Left lung (tissue), 14 donors: ENCODE measurements at places on chromosomes 4 and X. TPM values are rescaled to one million over a fixed set of nuclear protein-coding genes. Genes with fewer than 3 reads are reported as not detected.
A peak's percentile ranks its signal among the peaks of the same experiment; 100 is the strongest.

- peak; percentile 84 for DNase-seq
These were observed at the start of gene SETD7 for GRCh38 chr4:139556071-139556723. Gene SETD7, minus strand, starts transcription at chr4:139556219. Its CDS starts 82 bp downstream, at chr4:139556137.

DNA sequence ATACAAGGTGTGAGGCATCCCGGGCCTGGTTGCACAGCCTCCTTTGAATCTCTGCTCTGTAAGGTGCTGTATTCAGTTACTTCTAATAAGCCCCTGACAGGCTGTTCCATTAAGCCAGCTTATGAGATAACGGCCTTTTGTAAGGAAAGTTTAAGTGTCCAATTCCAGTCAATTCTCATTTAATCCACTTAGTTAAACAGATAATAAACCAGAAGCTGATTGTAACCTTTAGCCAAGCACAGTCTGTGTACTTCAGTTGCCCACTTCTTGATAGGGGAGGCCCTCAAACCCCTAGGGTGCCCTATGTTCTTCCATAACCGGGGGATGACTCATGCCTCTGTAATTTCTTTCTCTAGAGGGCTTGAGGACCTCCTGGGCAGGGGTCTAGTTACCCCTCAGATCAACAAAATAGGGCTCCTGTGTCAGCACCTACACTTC is 63.4 kb downstream of the RASL11B start:
- no peak for DNase-seq

DNA sequence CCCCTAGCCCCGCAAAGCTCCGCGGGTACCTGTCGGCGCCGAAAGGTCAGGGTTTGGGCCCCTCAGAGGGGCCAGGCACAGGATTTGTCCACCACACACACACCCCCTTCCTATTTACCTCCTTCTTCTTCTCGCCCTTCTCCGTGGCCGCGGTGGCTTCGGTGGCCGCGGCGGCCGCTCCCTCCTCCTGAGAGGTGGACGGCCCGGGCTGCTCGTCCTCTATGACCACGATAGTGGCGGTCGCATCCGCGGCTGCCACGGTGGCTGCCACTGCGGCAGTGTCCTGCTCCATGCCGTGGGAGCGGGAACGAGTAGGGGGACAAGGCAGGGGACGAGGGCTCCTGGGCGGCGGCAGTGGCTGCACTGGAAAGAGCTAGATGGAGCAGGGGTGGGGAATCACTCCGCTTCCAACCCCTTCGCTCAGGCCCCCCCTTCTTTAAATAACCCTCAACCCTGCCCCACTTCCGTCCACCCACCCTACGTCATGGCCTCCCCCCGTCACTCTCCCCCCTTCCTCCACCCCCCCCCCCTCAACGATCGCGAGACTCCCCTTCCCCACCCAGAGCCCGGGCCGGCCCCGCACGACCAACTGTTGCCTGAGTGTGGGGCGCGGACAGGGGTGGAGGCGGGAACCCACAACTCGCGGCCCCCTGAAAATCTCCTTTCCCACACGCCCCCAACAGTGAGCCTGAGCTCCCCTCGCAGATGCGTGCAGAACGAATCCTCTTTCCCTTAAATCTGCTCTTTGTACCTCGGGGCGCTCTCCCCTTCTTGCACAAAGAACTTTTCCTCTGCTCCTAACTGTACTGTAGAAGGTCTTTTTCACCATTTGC is at the start of gene SMARCA1:
Gene SMARCA1 (minus strand): TSS at position 412 of the 833 bp plus-strand sequence. CDS start 120 bp downstream, at position 292.
- DNase-seq = peak; percentile 67

GRCh38 chrX:32749070-32749469 is 462.3 kb downstream of the DMD start:
- no peak for DNase-seq

- DNase-seq = no peak
These were observed 50.0 kb downstream of the SLC7A11 start for GRCh38 chr4:138192113-138192512.

DNA sequence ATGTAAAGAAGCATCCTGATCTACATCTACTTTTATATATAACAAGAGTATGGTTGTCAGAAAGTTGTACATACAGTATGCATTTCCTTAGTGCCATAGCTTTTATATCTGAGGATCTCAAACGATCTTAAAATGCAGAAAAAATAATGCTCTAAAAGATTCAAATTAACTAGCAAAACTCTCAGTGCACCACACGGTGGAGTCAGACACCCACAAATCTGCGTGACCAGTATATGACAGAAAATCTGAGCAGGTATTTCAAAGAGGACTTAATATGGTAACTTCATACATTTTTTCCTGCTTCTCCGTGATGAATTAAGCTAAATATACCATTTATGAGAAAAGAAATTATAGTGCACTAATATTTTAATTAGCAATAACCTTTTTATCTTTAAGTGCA is 803.0 kb downstream of the DMD start:
- no peak for DNase-seq

DNA sequence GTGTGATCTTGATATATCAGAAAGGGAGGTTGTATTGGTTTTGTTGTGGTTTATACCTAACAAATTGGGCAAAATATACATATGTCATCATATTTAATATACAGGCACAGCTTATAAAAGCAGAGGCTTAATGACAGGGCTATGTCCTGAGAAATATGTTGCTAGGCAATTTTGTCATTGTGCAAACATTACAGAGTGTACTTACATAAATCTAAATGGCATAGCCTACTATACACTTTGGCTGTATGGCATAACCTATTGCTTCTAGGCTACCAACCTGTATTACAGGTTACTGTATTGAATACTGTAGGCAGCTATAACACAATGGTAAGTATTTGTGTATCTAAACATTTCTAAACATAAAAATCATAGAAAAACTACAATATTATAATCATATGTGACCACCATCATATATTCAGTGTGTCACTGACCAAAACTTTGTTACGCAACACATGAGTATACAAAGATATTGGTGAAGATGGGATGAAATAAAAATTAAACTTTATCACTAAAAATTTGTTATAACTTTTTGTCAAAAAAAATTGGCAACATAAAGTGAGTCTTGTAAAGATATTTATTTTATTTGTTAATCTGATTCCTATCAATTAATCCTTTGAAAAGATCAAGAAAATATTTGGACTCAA is 414.0 kb upstream of the HS3ST1 start:
- DNase-seq = no peak

GRCh38 chr4:35836596-35836995 is 407.7 kb downstream of the ARAP2 start:
- no peak for DNase-seq

DNA sequence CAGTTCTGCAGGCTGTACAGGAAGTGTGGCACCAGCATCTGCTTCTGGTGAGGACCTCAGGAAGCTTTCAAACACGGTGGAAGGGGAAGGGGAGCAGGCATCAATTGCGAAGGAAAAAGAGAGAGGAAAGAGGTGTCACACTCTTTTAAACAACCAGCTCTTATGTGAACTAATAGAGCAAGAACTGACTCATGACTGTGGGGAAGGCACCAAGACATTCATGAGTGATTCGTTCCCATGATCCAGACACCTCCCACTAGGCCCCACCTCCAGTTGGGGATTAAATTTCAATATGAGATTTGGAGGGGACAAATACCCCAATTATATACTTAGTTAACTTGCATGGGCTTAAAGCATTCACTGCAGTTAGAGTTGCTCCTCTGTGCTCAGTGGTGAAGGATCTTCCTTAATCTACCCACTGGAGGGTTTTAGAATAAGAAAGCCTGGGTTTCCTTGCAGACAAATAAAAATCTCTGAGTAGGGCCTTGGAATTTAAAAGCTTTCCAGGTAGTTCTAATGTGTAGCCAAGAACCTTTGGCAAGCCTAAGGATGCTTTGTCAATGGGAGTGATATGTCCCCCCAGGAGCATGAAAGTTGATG is 60.0 kb downstream of the SYNPO2 start:
- DNase-seq = no peak

DNA sequence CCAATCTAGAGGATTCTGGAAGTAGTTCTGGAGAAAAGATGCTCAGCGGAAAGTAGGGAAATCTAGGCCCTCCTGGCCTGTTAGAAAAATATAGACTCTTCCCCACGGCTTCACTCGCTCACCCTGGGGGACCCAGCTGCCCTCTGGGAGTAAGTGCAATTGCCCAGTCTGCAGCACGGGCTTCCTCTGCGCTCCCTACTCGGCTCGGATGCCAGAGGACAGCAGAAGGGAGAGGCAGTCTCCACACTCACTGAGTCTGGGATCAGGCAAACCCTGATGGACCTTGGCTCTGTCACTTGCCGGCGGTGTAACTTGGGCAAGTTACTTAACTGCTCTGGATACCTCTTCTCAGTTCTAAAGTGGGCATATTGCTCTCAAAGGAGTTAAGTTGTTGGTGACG is 2.1 kb downstream of the SHISA3 start:
- DNase-seq = no peak

C4orf50 gene
- polyA plus RNA-seq = 0.01 TPM

MAGEC2 gene
- not detected for polyA plus RNA-seq
